Activated gamma-delta T cell treated with anti-CD3 and anti-CD28 coated beads, Interleukin-2, amount 50 U/mL, for 16 hours (primary cell): ENCODE measurements at places on chromosomes 11 and 22.
A peak's percentile ranks its signal among the peaks of the same experiment; 100 is the strongest.

- DNase-seq: no peak
These were observed 102.6 kb downstream of the ALX4 start for GRCh38 chr11:44207292-44207691.

GRCh38 chr11:130653838-130654636 is 205.6 kb downstream of the ADAMTS15 start:
- DNase-seq: no peak

GRCh38 chr11:76152086-76152681 is 54.1 kb downstream of the WNT11 start:
- peak; percentile 62 for DNase-seq

GRCh38 chr11:43546561-43547429 is 133.7 kb upstream of the HSD17B12 start:
- no peak for DNase-seq

- no peak for DNase-seq
These were observed 104.7 kb upstream of the CARD18 start for GRCh38 chr11:105244160-105244825.

DNA sequence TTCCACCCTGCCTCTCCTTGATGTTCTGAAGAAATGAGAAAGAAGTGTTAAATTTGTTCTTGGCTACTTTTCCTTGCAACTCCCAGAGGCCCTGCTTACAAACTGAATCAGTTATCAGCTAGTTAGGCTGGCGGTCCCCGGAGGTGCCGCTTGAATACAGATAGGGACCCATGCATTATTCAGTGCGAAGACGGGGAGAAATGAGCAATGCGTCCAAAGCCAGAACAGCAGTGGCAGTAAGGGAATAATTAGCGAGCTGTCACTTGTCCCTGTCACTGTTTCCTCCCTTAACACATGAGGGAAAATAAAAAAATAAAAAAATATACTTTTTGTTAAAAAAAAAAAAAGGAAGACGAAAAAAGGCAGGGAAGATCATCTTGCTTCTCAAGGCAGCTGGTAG is 528.1 kb downstream of the MN1 start:
- DNase-seq: no peak

DNA sequence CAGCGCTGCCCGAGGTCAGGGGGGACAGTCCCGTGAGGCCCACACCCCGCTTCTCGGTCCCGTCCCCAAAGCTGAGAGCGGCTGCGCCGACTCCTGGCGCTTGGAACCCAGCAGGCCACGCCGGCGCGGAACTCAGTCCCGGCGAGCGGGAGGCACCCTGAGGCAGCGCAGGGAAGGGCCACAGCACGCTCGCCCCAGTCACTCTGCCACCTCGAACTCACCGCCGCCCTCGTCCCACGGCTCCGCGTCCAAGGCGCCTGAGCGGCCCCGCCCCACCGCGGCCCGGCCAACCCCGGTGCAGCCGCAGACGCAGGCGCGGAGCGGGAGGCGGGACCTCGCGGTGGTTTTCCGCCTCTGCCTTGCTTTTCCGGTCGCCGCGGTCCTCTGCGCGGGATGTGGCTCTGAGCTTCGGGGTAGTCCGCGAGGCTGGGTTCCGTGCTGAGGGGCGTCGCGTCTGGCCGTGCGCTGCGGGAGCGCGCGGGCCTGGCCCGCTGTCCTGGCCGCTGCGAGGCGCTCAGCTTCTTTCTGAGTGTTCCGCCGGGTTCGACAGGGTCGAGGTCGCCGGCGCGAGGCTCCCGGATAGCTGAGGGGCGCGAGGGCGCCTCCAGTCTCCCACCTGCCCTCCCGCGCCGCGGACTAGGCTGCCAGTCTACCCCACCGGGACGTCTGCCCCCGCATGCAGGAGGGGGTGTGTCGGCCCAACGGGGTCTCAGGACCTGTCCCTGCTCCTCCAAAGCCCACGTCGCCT is at the start of gene CDPF1:
Gene CDPF1, minus strand, starts transcription at position 259 of the 748 bp plus-strand sequence. CDS start 2,009 bp downstream, outside the sequence.
- peak; percentile 90 for DNase-seq

DNA sequence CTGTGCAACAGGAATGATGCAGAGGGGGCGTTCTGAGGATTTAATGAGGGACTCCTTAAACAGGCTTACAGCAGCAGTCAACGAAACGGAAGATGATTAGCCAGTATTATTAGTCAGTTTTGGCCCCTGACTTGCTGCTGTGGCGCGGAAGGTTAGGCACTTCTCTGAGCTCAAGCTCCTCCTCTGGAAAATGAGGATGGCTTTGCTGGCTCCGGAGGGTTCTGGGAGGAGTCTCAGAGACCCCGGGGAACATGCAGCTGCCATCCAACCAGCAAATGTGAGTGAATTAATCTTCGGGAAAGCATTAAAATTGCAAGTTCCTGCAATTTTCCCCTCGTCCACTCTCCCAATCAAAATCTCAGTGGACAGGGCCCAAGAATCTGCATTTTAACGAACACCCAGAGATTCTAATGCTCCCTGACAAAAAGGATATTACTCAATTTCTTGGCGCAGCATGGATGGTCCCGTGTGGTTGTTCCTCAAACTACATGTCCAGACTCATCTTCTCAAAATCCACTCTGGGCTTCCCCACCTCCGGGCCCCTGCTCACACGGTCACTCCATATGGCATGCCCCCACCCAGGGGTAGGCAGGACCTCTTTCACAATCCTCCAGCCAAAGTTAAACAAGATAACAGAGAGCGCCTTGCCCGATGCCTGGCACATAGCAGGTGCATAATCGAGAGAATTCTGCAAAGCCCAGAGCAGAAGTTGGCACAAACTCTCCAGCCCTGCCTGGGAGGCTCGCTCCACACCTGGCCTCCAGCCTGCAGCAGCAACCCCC is 6.4 kb downstream of the ELFN2 start:
- DNase-seq: no peak

DNA sequence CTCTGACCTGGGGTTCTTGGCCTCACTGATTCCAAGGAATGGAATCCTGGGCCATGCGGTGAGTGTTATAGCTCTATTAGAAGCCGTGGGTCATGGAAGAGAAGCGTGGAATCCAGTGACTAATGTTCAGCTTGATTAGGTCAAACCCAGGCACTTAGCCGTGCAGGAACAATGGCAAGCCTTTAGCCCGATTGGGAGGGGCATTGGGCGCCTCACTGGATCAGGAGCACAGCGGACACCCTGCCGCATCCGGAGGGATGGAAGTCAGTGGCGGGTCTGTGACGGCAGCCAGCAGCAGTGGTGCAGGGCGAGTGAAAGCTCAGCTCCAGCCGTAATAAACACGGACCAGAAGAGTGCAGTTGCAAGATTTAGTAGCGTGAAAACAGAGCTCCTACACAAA is 20.5 kb upstream of the SLC17A6 start:
- DNase-seq: no peak

GRCh38 chr22:45292731-45293442 is 8.1 kb downstream of the UPK3A start:
- no peak for DNase-seq

DNA sequence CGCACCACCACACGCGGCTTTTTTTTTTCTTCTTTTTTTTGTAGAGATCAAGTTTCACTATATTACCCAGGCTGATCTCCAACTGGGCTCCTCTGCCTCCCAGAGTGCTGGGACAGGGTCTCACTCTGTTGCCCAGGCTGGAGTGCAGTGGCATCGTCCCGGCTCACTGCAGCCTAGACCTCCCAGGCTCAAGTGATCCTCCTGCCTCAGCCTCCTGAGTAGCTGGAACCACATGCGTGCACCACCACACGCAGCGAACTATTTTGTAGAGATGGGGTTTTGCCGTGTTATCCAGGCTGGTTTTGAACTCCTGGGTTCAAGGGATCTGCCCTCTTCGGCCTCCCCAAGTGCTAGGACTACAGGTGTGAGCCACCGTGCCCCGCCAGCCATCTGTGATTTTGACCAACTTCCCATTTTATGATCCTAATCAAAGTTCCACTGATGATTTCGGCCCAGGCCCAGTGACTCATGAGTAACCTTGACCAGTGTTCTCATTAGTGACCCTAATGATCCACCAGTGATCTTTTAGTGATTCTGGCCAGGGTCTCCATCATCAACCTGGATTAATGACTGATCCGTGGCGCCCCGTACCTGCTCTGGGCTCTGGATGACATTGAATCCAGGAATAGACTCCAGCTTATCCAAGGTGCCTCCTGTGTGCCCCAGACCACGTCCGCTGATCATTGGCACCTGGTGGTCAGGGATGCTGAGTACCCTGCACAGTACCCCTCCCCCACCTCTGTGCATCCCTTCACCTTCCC is 1.7 kb downstream of the TYMP start:
- no peak for DNase-seq

- DNase-seq: no peak
These were observed 996.7 kb upstream of the CHORDC1 start for GRCh38 chr11:91219535-91219934.

DNA sequence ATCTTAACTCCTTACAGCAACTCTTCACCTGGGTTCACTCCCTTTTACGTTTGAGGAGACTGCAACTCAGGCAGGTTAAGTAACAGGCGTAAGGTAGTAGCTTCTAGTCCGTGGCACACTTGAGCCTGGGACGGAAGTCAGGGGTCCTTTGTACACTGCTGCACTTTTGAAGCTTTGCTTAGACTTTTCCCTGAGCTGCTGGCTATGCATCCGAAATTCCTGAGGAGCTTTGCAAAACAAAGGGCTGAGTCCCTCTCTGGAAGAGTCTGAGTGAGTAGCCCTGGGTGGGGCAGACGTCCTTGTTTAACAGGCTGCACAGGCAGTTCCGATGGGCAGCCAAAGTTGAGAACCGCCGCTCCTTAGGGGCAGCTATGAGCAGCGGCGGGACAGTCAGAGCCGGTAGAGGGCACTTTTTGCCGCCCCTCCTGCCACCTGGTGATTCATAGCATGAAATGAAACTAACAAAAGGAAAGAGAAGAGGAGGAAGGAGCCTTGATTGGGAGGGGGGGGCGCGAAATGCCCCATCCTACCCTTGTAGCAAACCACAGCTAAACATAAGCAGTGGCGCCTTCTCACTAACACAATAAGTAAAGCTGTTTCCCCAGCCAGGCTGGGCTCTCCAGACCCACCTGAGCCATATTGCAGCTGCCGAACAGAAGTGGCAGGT is 1.4 kb downstream of the TMEM109 start:
- peak; percentile 70 for DNase-seq

DNA sequence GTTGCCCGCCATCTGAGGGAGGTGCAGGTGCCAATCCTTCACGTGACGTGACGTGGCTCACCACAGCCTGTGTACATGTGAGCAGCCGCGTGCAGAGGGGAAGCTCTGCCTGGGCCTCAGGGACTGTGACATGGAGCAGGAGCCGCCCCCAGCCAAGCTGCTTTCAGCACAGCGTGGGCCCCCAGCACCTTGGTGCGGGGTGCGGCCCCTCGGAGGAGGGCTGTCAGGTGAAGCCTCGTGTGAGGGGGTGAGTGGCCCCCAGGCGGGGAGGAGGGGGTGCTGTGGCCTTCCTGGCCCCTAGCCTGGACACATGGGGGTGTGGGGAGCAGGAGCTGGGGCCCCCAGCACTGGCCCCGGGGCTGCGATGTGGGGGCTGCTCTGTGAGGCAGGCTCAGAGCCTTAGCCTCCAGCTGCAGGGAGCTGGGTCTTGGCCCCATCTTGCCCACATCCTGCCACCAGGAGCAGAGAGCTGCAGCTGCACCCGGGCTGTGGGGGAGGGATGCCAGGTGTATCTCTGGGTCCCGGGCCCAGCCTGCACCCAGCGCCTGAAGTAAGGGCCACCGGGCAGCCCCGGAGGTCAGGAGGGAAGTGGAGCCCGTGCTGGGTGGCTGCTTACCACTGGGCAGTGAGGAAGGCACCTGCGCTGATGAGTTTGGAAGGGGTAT is at the start of gene ADORA2A:
Gene ADORA2A, plus strand, starts transcription at position 100 of the 665 bp plus-strand sequence. CDS start 5,806 bp downstream, outside the sequence.
- peak; percentile 70 for DNase-seq
